ENCODE measurements at places on chromosomes 2 and 18.

DNA sequence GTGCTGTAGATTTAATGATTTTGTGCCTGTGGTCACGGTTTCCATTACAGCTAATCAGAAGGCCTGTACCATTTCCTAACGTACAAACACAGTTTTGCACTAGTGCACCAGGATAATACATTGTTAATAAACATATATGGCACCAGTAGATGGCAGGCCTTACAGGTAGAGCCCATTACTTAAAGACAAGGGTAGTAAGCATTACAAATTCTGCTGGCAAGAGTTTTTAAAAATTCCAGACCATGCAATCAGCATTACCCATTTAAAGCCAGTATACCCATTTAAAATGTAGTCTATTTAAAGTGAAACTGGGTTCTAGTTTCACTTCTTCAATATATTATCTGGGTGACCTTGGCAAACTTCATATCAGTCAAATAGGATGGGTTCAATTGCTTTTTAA lies 224.2 kb downstream of the NUP35 start:
- DNase-seq = no peak

DNA sequence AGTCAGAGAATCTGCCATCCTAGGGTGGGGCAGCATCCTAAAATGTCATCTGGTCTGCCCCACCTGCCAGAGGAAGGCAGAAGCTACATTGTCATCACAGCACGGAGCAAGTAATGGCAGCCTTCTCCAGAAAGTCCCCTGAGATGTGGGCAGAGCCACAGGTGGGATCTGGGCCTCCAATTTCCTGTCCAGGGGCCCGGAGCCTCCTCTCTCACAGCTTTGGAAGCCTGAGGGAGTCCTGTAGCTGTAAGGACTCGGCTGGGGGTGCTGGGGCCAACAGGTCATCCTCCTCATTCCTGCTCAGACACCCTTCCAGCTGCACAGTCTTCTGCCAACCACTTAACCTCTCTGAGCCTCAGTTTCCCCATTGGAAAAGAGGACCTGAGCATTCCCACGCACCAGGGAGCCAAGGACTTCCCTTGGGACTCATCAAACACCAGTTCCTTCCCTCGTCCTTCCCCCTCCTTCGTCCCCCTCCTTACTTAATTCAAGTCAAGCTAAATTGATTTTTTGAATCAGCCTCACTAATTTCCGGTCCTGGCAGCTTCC lies 48.6 kb upstream of the ID2 start:
- DNase-seq = no peak

DNA sequence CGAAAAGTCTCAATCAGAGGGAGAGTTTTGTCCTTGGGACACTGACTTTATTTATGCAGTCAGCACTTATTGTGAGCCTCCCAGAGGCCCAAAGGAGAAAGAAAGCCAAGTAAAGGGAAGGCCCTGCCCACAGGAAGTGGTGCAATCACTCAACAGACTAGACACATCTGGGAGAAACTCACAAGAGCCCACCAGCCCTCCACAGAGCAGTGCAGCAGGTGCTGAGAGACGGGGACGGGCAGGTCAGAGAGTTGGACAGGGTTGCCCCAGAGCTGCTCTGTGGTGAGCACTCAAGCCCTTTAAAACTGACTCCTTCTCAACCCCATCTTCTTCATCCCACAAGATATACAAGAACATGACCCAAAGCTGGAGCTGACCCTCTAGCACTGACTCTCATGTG lies 96.0 kb downstream of the TFCP2L1 start:
- DNase-seq = no peak

DNA sequence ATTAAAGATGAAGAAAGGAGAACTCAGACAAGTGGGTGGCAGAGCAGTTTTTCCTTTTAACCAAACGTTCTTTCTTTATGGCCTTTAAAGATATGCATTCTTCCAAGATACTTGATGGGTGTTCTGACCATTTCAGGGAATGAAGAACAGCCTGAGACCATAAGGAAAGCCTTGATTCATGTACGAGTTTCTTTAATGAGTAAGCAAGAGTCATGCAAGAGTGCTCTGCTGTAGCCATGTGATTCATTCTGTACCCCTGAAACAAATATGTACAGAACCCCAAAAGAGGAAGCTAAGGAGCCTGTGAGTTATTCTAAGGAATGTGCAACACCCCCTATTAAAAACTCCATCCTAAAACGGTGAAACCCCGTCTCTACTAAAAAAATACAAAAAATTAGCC lies 372.8 kb downstream of the MTX2 start:
- no peak for DNase-seq

DNA sequence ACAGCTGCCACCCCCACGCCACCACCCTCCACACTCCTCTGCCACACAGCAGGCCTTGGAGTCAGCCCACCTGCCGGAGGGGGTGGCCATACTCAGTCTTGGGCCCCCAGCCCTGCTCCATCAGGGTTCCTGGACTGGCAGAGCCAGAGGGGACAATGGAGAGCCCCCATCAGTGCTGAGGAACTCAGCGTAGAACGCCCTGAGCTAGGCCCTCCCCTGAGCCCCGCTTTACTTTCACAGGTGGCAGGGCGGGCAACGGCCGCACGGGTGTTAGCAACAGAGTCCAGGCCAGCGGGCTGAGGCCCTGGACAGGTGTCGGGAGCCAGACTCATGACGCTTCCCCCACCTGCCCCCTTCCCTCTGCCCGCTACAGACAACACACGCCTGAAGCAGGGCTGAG lies 47.1 kb downstream of the FOSL2 start:
- DNase-seq = no peak

DNA sequence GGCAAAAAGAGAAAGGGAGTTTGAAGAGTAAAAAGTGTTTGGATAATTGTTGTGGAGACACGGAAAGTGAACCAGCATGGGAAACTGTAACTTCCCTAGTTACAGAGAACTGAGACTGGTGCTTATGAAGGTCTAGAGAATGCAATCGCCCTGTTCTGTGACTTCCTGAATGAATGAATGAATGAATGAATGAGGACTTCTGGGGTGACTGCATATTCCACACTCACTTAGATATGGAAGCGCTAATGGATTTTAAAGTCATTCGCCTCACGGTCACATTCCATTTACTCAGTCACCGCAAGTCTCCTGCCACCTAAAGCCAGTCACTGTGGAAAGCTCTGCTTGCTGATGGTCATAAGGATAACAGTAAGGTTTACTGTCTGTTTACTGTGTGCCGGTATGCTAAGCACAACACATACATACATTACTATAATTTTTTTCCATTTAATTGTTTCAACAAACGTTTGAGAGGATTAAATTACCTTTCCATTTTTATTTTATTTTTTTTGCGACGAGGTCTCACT lies 138.2 kb downstream of the CABLES1 start:
- no peak for DNase-seq

GRCh38 chr2:70030724-70031420 lies 56.4 kb upstream of the PCBP1 start:
- DNase-seq = no peak

GRCh38 chr18:14174706-14175085 lies 42.5 kb upstream of the ZNF519 start:
- no peak for DNase-seq

DNA sequence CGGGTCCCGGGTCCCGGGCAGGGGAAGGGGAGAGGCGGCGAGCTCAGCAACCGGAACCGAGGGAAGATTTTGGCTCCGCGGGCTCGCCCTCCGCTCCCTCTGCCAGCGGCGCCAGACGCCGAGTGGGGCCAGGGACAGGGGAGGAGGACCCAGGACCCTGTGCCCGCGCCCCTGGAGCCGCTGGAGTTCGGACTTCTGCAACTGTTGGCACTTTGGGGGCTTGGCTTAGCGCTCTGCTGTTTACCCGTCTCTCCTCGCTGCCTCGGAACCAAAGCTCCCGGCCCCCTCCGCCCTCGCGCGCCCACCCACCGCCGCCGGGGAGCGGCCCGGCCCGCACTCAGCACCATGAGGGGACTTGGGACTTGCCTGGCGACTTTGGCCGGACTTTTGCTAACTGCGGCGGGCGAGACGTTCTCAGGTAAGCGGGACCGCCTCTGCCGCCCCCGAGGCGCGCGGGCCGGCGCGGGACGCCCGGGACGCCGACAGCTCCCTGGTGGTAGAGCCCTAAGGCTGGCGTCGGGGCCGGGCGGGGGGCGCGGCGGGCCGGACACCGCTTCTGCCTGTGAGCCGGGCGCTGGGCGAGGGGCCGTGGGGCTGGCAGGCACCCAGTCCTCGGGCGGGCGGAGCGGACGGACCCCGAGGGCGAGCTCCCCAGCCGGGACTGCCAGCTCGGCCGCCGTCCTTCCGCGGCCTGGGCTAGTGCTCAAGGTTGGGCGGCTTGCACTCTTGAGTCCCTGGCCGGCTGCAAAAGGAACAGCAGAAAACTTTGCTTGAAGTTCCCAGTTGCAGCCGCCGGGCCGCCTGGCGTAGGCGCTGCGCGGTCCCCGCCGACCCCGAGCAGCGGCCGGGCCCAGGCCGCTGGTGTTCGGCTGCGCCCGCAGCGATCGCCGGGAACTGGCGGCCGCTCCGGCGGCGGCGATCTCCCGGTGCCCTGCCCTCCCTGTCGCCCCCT lies 634 bp downstream of the PTPRM start:
- DNase-seq = no peak

- DNase-seq = no peak
These were observed 169.1 kb upstream of the KLF7 start for GRCh38 chr2:207334624-207335371.

GRCh38 chr18:1002653-1003178 lies 98.0 kb downstream of the ADCYAP1 start:
- DNase-seq = no peak

DNA sequence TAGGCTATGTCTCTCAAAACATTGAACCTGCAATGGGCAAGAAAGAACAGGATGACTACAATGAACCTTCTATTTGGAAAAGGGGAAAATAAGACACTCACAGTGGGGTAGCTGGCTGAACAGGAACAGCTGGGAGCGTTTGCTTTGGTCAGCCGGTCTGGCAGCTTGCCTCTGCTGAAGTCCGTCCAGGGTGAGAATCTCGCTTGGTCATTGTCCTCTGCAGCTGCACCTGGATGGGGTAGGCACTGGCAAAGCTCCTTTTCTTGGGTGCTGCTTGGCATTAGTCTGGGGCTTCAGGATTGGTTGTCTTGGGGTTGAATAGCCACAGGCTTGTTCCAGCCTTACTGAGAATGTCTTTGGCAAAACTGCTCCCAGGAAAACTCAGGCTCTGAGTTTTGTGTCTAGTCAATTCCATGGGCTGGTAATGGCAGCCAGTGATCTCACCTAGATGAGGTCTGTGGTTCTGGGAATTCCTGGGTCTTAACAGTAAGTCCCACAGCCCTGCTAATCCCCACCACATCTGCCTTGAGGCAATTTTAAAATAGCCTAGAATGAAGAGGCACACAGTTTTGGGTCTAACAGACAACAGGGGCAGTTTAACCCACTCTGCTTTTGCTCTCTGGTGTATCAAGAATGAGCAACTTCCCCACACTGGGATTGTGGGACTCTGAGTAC lies 13.4 kb downstream of the NEDD4L start:
- no peak for DNase-seq

DNA sequence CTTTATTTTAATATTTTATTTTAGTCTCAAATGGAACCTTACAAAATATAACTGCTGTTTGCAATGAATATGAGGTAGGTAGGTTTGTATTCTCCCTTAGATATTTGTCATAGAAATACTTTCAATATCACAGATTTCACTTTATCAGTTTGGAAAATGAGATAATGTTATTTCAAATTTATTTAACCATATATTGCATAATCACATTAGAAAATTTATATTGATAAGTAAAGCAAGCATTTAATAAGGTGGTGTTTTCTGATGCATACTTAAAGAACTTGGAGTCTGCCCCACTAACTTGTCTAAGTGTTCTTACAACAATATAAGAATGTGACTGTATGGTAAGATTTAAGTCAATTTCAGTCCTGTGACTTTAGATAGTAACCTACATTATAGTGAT lies 85.1 kb downstream of the UBE2E3 start:
- no peak for DNase-seq

- DNase-seq = no peak
These were observed 17.6 kb downstream of the MYL12B start for GRCh38 chr18:3279201-3280185.

DNA sequence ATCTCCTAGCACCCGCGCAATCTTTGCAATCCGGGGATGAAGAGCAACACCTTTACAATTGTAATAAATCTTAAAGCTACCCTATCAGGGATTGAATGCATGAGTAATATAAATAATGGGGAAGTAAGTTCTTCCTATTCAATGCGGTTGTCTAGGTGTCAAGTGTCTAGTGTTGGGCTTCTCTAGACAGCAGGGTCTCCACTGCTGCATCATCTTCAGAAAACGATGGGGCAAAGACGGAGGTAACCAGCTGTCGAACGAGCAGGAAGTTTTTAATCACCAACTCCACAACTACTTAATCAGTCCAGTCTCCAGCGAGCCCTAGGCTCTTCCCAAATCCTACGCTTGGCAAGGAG lies 573 bp downstream of the STAM2 start:
- no peak for DNase-seq

DNA sequence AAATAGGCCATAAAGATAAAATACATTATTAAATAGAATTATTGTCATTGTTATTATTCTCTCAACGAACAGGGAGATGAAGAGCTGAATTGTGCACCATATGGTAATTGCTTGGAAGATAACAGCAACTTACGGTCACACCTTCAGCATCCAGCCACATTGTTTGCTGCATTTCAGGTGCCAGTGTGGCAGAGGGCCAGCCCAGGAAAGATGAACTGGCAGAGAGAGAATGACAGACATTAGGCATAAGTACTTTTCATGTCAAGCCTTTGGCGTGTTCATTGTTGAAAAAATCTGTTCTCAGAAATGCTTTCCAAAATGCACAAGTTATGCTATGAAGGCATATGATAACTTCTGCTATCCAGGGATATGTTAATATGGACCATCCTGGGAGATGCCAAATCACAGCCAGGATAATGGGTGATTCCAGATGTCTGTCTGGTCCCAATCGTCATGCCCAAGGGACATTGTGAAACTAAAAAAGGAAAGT lies 748.6 kb upstream of the PIK3C3 start:
- DNase-seq = no peak

- peak; percentile 26 for DNase-seq
These were observed 16.6 kb downstream of the MALT1 start for GRCh38 chr18:58687871-58688308.

GRCh38 chr2:201126308-201127151 lies 10.6 kb downstream of the CFLAR start:
- no peak for DNase-seq

Measured in activated T-helper 1 cell treated with Interleukin-2 at 50 U/mL for 16 hours (primary cell).